HFFc6 (cell line): ENCODE measurements at places on chromosomes 13 and 19.

- H3K4me3 ChIP-seq, result no peak overlapping the region
- no peak overlapping the region for H3K27ac ChIP-seq
Observed at GRCh38 chr13:99299920-99300341, 7.3 kb downstream of the GPR183 start.

- H3K27me3 ChIP-seq, result no peaks in the 10 kb centered on the region
- H3K4me1 ChIP-seq, result peaks cover 45% of the 10 kb centered on the region
- H3K4me3 ChIP-seq, result no peak overlapping the region
- no peaks in the 10 kb centered on the region for H3K36me3 ChIP-seq
Observed at GRCh38 chr13:41648314-41648935, 191.1 kb downstream of the RGCC start.

DNA sequence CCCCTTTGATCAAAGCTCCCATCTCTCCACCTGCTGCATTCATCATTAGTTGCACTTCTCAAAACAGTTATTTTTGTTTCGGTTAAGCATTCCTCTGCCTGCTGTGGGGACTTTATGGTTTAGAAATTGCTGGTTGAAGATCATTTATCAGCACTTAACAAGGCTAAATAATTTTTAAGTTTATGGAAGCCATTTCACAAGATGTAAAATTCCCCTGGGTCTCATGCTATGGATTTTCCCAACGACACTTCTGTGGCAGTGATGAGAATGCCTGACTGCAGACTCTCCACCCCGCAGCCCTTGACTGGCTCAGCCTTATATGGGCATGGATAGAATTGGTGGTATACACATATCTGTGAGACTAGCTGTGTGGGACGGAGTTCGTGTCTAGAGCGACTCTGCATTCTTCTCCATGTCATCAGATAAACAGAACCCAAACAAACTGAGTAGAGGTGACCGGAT, 52.8 kb downstream of the COL4A2 start:
- H3K4me1 ChIP-seq, result peaks cover 9% of the 10 kb centered on the region; the same call in 1 of the 2 replicates
- no peak for DNase-seq
- H3K27me3 ChIP-seq, result peaks cover 3% of the 10 kb centered on the region; the same call in 1 of the 2 replicates
- no peak overlapping the region; the same call in 1 of the 2 replicates for H3K27ac ChIP-seq
- H3K4me3 ChIP-seq, result no peak overlapping the region
- H3K36me3 ChIP-seq, result peaks cover 10% of the 10 kb centered on the region

DNA sequence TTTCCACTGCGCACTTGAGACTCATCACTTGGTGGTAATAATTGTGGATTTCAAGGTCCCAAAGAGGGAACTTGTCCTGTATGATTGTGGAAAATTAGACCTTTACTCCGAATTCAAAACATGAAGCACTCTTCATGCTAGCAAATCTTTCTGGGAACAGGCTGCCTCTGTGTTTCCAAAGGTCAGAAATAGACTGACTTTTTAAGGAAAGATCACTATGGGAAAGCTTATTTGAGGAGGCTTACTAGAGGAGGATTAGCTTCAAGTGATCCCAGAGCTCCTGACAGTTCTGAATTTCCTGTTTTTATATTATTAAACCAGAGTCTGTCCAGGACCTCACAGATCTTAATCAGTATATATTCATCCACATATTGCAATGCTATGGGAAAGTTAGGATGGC, 5.5 kb downstream of the WDFY2 start:
- peaks cover 86% of the 10 kb centered on the region for H3K4me1 ChIP-seq
- no peak for DNase-seq
- peak overlapping the region; percentile 87 for H3K27ac ChIP-seq
- no peaks in the 10 kb centered on the region for H3K27me3 ChIP-seq
- peaks cover 15% of the 10 kb centered on the region for H3K36me3 ChIP-seq

DNA sequence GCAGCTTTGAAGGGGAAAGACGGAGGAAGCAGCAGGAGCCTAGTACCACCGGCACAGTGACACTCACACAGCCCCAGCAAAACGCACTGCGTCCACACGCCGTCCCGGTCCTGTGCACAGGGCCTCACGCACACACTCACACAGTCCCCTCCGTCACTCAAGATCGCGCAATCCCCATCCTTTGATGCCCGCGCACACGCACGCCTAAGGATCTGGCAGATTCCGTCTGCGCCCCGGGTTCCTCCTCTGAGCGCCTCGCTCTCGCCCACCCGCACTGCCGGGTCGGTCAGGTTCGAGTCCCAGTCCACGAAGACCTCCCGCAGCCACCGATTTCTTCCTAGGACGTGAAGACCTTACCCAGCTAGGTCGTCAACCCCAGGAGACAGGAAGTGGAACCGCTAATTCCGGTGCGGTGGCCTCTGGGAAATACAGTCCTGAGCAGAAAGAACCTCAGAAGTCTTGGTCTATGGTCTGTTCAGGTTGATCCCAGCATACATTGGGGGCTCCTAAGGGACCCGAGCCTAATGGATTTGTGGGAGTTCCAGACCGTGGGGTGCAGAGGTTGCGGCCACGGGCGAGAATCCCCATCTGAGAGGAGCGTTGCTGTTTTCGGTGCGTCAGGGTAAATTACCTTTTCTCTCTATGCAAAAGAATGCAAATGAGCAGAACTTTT, at the start of gene ZNF780B:
Gene ZNF780B, minus strand, starts transcription at position 400 of the 673 bp plus-strand sequence. CDS start 5,899 bp downstream, outside the sequence.
- peak within 1 kb of the TSS; percentile 91 for H3K27ac ChIP-seq
- H3K36me3 ChIP-seq, result peaks cover 61% of the 10 kb centered on the region
- H3K27me3 ChIP-seq, result peaks cover 5% of the 10 kb centered on the region
- peaks cover 28% of the 10 kb centered on the region for H3K4me1 ChIP-seq
- H3K4me3 ChIP-seq, result peak within 1 kb of the TSS; percentile 100
- peak; percentile 4 for DNase-seq

- no peaks in the 10 kb centered on the region; the same call in 1 of the 2 replicates for H3K27me3 ChIP-seq
- DNase-seq, result no peak
- H3K4me1 ChIP-seq, result peaks cover 8% of the 10 kb centered on the region; the same call in 1 of the 2 replicates
- H3K27ac ChIP-seq, result no peak overlapping the region
- no peak overlapping the region for H3K4me3 ChIP-seq
Observed at GRCh38 chr13:106699311-106699710, 131.4 kb upstream of the ARGLU1 start.

DNA sequence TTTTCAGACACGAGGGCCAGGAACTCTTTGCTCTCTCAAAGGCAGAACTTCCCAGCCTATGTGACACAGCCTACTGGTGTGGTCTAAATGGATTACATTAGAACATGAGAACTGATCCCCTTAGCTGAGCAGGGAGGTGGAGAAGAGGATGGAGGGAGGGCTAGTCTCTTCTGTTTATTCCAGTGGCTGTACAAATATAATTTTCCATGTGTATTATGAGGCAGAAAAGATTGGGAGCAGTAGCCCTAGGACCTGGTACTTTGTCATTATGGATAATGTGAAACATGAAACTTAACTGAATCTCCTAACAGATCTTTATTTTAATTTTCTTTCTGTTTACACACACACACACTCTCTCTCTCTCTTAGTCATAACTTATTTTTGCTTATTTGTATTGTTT, 82.1 kb downstream of the WDFY2 start:
- no peak overlapping the region for H3K4me3 ChIP-seq
- H3K27ac ChIP-seq, result peak overlapping the region; percentile 75
- peaks cover 41% of the 10 kb centered on the region for H3K36me3 ChIP-seq
- H3K27me3 ChIP-seq, result no peaks in the 10 kb centered on the region
- DNase-seq, result no peak
- peaks cover 70% of the 10 kb centered on the region for H3K4me1 ChIP-seq

DNA sequence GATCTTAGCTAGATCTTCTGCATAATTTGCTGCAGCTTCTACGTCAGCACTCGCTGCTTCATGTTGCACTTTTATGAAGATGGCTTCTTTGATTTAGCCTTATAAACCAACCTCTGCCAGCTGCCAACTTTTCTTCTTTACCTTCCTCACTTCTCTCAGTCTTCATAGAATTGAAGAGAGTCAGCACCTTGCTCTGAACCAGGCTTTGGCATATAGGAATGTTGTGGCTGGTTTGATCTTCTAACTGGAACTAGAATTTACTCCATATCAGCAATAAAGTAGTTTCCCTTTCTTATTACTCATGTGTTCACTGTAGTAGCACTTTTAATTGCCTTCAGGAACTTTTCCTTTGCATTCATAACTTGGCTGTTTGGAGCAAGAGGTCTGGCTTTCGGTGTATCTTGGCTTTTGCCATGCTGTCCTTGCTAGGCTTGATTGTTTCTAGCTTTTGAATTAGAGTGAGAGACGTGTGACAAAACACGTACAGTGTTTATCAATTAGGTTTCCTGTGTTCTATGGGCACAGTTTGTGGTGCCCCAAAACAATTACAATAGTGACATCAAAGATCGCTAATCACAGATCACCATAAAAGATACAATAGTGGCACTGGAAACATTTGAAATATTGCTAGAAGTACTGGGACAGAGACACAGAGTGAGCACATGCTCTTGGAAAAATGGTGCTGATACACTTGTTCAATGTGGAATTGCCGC, 50.7 kb downstream of the NDFIP2 start:
- no peaks in the 10 kb centered on the region for H3K27me3 ChIP-seq
- H3K36me3 ChIP-seq, result peaks cover 34% of the 10 kb centered on the region
- DNase-seq, result no peak
- H3K4me3 ChIP-seq, result no peak overlapping the region
- no peak overlapping the region for H3K27ac ChIP-seq

GRCh38 chr19:19662871-19663255, 613 bp downstream of the ATP13A1 start:
- H3K27ac ChIP-seq, result peak overlapping the region; percentile 85
- no peak for DNase-seq
- H3K4me3 ChIP-seq, result peak overlapping the region; percentile 87
- no peaks in the 10 kb centered on the region; the same call in 1 of the 2 replicates for H3K27me3 ChIP-seq
- H3K4me1 ChIP-seq, result peaks cover 20% of the 10 kb centered on the region

GRCh38 chr13:101474419-101474957, 22.0 kb downstream of the ITGBL1 start:
- peaks cover 30% of the 10 kb centered on the region for H3K36me3 ChIP-seq
- peak overlapping the region; percentile 37 for H3K27ac ChIP-seq
- DNase-seq, result peak; percentile 78

DNA sequence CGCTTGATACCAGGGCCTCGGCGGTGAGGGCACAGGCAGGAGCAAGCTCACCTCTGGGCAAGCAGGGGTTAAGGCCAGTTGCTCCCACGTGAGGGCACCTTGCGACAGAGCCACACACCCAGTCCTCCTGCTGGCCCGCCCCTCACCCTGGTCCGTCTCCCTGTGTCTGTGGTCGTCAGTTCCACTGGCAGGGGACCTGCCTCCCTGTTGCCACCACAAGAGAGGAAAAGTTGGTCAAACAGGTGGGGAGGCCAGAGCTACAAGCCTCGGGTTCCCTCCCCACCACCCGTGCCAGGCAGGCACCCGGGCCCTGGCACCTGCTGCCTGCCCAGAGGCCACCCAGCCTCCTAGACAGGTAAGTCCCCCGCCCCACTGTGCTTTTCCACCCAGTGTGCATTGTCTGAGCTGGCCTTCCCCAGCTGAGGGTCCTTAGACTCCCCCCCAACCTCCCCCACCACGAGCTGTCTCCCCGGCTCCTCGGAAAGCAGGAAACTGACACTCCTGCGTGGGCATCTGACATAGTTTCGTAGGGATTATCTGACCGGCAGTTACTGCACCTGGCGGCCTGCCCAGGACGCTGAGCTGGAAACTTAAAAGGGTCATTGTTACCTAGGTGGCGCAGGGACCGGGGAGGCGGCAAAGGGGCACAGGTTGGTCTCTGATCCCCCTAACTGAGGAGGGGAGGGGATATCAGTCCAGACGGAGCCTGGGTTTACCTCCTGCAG, at the start of gene TJP3:
Gene TJP3, plus strand, starts transcription at position 178 of the 725 bp plus-strand sequence. CDS start 20,049 bp downstream, outside the sequence.
- H3K4me3 ChIP-seq, result no peak within 1 kb of the TSS
- peak; percentile 20 for DNase-seq
- no peaks in the 10 kb centered on the region for H3K36me3 ChIP-seq
- peaks cover 9% of the 10 kb centered on the region; the same call in 1 of the 2 replicates for H3K4me1 ChIP-seq
- no peak within 1 kb of the TSS for H3K27ac ChIP-seq
- peaks cover 12% of the 10 kb centered on the region for H3K27me3 ChIP-seq

- no peak overlapping the region for H3K27ac ChIP-seq
- no peak for DNase-seq
- no peak overlapping the region for H3K4me3 ChIP-seq
- H3K4me1 ChIP-seq, result no peaks in the 10 kb centered on the region
- no peaks in the 10 kb centered on the region for H3K36me3 ChIP-seq
Observed at GRCh38 chr19:50677636-50678035, 28.4 kb downstream of the C19orf81 start.

GRCh38 chr19:27774337-27774736, 1438.6 kb downstream of the UQCRFS1 start:
- H3K27ac ChIP-seq, result no peak overlapping the region
- peaks cover 96% of the 10 kb centered on the region for H3K36me3 ChIP-seq
- H3K4me3 ChIP-seq, result no peak overlapping the region
- peaks cover 2% of the 10 kb centered on the region; the same call in 1 of the 2 replicates for H3K27me3 ChIP-seq

DNA sequence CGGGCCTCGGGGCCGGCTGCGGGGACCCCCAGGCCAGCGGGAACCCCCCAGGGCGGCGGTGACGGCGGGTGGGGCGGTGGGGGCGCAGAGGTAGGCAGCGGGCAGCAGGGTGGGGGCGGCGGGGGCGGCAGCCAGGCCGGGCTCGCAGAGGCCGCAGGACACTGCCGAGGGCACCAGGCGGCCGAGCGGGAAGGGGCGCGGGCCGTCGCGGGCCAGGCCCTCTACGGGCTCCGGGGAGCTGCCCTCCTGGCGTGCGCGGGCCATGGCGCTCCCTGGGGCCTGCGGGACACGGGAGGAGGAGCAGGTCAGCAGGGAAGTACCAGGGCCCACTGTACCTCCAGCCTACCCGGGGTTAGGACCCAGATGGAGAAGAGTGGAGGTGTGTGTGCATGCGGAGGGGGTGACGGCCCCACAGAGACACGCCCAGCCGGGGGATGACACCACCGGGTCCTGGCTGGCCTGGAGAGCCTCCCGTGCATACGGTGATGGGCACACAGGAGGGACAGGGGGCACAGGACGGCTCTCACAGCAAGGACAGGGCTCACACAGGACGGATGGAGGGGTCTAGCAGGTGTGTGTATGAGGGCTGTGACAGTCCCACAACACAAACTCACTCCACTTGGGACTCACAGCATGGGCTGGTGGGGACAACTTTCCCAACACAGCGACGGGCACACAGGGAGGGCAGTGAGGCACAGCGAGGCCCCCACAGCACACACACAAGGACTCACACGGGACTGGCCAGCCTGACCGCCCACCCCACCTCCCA, 2.6 kb downstream of the BBC3 start:
- H3K27me3 ChIP-seq, result peaks cover 7% of the 10 kb centered on the region
- H3K36me3 ChIP-seq, result peaks cover 10% of the 10 kb centered on the region; the same call in 1 of the 2 replicates
- H3K27ac ChIP-seq, result peak overlapping the region; percentile 91; the same call in 1 of the 2 replicates
- peak; percentile 29 for DNase-seq
- peaks cover 36% of the 10 kb centered on the region for H3K4me1 ChIP-seq
